ENCODE measurements at places on chromosomes 4 and X.

- no peak for DNase-seq
These were observed 139.2 kb upstream of the AADAT start for GRCh38 chr4:170229006-170229405.

GRCh38 chr4:112057470-112057869 is 87.8 kb upstream of the FAM241A start:
- no peak for DNase-seq

DNA sequence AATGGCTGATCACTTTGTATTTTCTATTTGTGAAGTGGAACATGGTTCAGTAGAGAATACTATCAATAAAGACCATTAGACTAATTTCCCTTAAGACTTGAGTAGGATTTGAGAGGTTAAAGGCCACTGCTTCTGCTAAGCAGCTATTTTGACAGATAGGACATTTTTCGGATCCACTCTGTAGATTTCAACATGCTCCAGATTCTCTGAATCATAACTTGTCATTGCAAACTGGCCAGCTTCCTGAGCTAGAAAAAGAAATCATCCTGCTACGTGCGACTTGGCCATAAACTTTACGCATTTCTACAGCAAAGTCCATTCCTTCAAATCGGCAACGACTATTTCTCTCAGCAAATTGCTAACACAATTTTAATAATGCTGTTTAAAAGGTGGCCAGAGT is 55.2 kb downstream of the MGST2 start:
- DNase-seq, result no peak

DNA sequence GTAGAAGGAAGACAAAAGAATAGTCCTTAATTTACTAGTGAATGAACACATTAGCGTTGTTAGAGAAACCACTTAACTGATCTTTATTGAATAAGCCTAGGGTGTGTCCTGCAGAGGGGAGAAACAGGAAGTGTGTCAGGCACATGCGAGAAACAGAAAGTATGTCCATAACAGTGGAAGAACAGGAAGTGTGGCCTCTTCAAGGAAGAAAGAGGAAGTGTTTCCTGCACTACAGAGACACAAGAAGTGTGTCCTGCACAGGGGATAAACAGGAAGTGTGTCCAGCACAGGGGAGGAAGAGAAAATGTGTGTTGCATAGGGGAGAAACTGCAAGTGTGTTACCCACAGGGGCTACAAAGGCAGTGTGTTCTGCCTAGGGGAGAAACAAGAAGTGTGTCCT is 539.6 kb upstream of the PRKX start:
- DNase-seq, result no peak

DNA sequence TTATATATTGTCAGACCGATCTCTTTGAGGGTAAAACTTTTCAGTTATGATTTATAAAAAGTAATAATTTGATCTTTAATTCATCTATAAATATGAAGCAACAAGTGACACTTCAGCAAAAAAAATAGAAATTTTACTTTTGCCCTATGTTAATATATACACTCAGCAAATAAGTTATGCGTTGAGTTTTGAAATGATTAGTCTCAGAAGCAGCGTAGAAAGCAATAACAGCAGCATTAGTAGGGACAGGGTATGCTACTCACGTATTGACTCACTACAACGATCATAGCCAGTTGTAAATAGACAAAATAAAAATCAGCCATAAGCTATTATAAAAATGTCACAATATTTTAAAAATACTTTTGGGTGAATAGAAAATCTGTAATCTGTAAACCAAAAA is 1229.2 kb downstream of the ADGRL3 start:
- DNase-seq, result no peak

GRCh38 chr4:184958127-184958922 is 60.0 kb upstream of the HELT start:
- DNase-seq, result no peak

GRCh38 chrX:55057675-55058249 is 17.1 kb upstream of the PAGE2B start:
- DNase-seq, result no peak

DNA sequence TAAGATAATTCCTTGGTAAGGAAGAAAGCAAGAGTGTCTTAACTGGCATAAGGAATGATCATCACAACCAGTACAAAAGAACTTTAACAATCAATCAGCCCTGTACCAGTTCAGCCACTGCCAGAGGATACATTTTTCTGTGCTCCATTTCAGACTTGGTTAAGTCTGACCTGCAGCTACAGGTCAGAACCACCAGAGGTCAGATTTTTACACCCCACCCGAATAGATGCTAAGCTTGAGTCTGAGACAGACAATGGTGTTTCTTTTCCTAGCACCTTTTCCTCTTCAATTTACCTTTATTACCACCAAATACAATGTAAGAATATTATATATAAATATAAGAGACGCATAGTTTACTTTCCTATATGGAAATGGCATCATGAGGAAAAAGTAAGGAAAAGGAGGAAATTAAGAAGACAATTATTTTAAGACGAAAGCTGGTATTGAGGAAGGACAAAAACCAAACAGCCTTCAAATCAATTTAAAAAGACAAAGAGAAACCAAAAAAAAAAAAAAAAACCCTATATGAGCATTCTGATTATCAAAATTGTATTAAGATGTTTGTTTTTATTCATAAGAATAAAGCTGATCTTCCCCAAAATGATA is 215.3 kb upstream of the TTC29 start:
- DNase-seq, result no peak

- DNase-seq, result no peak
These were observed 52.7 kb downstream of the ADGRA3 start for GRCh38 chr4:22463179-22463578.

- no peak for DNase-seq
These were observed 229.1 kb downstream of the ARHGAP10 start for GRCh38 chr4:147960971-147961370.

DNA sequence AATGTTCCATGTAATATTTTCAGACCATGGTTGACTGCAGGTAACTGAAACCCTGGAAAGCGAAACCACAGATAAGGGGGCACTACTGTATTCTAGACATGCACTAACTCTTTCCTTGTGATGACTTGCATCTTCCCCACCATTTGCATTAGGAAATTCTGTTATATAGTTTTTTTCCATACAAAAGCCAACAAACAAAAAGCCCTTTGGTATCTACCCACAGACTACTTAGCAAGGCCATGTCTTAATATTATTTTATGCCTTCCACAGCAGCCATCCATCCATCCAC is 23.5 kb downstream of the OCIAD1 start:
- DNase-seq, result no peak

DNA sequence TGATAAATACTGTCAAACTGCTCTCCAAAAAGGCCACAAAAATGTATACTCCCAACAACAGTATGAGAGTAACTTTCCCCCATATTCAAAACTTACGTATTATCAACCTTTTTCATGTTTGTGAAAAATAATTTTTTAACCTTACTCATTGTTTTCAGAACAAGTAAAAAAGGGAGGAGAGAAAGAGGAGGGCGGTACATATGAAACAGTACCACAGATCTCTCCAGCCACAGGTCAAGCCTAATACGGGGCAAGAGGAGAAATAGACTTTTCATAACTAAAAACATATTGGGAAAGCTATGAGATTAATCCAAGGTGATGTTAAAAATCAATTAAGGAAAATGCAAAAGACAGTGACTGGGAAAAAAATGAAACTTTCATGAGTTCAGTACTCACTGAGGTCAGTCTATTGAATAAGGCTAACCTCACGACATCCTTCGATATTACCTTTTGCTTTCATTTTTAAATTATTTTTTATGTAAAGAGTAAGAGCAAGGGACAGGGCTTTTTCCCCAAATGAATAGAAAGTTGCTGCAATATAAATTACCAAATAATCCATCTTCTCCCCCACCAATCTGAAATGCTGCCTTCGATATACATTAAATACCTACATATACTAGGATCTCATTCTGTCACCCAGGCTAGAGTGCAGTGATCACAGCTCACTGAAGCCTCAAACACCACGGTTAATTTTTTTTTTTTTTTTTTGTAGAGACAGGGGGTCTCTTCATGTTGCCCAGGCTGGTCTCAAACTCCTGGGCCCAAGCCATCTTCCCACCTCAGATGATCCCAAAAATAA is 25.3 kb downstream of the FBXW7 start:
- no peak for DNase-seq

- no peak for DNase-seq
These were observed 35.1 kb upstream of the TBL1X start for GRCh38 chrX:9429767-9430166.

DNA sequence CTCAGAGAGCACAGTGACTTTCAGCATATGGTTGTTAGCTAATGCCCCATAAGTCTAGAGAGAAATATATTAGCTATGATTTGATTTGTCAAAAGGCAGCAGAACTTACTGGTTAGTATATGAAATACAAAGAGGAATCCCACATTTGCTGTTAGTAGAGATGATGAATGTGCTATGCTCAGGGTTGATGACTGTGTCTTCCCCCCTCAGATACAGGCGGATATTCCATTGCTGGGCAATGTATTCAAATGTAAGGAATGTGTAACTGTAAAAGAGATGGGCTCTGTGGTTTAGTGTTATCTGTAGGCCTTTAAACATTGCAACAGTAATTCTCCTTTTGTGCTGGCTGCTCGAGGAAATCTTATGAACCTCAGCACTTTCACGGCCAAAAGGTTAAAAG is 528.9 kb upstream of the ARX start:
- DNase-seq, result no peak

DNA sequence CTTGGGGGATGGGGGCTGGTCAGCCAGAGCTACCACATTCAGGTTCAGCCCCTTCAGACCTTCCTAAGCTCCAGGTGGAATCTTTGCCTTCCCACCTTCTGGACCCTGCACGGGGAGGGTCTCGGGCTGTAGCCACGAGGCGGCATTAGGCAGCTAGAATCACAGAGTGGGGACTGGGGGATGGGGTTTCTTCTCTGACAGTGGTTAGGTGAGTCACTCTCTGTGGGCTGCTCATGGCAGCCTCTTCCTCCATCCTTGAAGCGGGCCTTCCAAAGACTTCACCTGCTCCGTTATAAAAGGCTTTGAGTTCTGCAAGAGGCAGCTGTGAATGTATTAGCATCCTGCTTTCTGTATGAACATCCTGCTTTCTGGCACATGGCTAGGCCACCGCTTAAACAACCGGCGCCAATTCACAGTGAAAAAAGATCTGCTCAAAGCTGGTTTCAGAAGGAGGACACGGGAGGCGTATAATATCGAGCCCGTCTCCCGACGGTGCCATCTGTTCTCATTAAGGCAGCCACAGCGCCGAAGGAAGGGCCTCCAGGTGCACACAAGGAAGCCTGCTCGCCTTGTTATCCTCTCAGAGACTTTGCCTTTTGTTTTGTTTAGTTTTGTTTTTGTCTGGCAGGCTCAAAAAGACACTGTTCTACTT is 74.3 kb upstream of the IGFBP7 start:
- DNase-seq, result no peak

DNA sequence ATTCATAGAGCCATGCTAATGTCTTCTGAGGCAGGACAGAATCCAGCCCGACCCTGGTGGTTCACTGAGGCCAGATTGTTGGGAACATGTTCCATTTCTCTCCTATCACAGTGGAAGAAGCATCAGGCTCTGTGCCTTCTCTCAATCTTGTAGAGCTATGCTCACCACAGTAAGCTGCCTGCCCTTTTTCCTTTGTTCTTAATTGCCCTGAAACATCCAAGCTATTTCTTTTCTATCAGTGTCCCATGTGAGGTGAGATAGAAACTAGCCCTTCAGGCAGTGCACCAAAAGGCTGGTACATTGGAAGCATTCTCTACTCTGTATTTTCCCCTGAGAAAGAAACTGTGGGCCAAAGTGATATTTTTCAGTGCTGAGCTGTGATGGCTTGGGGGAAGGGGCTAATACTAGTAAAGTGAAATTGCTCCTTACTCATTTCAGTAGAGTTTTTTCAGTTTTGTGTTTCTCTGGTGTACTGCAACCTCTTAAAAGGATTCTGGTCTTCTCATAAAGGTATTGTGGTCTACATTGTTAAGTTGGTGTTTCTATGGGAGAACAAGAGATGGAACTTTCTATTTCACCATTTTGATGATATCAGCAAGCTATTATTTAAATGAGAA is 611.2 kb downstream of the RPA4 start:
- no peak for DNase-seq

DNA sequence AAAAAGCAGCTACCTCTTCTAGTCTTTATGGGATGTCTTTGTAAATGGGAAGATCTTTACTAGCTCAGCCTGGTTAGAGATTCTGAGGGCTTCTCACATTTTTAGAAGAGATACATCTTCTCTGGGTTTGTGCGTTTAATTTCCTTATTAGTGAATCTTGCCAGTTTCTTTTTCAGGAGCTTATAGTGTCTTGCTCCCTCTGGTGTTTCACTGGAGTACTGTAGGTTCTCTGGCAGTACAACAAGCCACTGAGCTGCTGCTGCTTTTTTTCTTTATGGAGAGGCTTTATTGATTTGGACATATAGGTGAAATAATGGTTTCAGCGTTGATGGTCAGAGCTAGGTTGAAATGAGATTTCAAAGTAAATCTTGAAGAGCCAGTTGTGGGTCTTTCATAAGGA is 82.9 kb downstream of the LAS1L start:
- DNase-seq, result no peak

- DNase-seq, result no peak
These were observed 73.5 kb downstream of the CHRDL1 start for GRCh38 chrX:110722135-110722534.

DNA sequence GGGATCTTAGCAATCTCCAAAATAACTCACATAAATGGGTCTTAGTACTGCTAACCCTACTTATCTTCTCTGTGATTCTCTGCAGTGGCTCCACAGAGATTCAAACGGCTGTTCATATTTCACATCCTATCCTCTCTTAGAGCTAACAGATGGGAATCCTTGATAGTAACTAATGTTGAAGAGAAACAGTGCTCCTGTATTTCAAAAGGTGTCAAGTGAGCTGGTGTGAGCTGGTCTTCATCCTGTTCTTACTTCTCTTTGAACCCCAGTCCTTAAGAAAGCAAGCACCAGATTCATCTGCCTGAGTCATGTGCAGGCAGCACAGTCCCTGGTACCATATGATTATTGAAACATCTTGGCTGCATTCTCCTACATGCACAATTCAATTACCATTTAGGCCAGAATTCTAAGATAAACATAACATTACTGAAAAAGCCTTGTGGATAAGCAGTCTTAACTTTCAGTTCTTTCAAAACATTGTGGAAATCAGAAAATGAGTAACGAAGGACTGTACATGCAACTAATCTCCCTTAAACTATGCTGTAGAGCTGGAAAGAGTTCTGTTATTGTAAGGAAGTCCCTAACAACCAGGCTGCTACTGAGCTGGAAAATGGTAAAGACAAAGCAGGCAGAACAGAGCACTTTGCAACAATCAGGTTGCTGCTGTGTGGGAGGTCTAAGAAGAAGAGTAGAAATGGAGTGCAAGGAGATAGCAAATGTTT is 153.1 kb downstream of the NPNT start:
- no peak for DNase-seq

Data from uterus (tissue), 4 donors.